PC-3 (cell line): ENCODE measurements at places on chromosomes 3 and 15. TPM values are rescaled to one million over a fixed set of nuclear protein-coding genes. Genes with fewer than 3 reads are reported as not detected.

DNA sequence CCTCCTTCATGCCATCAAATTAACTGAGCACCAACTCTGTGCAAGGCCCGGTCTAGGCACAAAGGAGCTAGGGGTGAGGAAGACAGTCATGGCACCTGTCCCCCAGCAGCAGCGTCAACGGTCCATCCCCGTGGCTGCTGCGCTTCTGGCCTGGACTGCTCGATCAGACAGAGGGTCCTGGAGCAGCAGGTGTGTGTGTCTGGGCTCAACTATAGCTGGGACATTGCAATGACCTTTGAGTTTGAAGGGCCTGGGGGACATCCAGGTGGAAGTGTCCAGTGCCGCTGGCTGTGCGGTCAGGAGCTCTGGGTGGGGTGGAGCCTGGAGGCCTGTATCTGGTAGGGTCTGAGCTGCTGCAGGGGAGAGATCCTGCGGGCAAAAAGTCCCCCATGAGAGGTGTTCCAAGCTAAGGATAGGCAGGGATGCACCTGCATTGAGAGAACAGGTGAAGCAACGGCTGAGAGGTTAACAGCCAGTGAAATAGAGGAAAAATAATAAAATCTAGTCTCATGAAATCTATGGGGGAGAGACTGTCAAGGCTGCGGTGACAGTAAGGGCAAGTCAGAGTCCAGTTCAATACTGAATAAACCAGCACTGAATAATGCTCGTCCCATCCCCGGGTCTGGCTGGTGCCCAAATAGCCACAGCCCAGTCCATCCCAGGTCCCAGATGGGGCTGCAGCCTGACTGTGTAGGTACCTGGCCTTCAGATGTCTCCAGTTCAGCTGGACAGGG is 25.4 kb upstream of the SLC41A3 start:
- H3K36me3 ChIP-seq = no peaks in the 10 kb centered on the region
- H3K4me1 ChIP-seq = no peaks in the 10 kb centered on the region
- H3K27ac ChIP-seq = no peak overlapping the region
- DNase-seq = no peak

GRCh38 chr15:63172851-63173451 is 15.7 kb upstream of the RPS27L start:
- no peak overlapping the region for H3K4me3 ChIP-seq
- H3K27ac ChIP-seq = no peak overlapping the region
- no peaks in the 10 kb centered on the region for H3K27me3 ChIP-seq
- no peaks in the 10 kb centered on the region for H3K36me3 ChIP-seq
- H3K4me1 ChIP-seq = peaks cover 12% of the 10 kb centered on the region
- no peak for DNase-seq

DNA sequence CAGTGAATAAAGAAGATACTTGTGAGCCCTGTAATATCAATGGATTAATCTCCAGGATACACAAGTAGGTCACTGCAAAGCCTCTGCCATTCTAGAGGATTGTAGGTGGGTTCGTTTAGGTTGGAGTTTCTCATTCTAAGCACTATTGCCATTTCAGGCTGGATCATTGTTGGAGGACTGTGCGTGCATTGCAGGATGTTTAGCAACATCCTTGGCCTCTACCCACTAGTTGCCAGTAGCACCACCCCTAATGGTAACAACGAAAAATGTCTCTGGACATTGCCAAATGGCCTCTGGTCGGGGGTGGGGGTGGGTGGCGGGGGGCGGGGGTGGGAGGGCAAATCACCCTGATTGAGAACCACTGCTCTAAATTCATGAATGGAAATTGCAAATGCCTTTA is 4.9 kb upstream of the IFT57 start:
- H3K4me3 ChIP-seq = no peak overlapping the region
- H3K4me1 ChIP-seq = peaks cover 11% of the 10 kb centered on the region; the same call in 1 of the 2 replicates
- H3K27ac ChIP-seq = no peak overlapping the region
- no peaks in the 10 kb centered on the region for H3K27me3 ChIP-seq
- no peaks in the 10 kb centered on the region for H3K36me3 ChIP-seq

Gene CCR8
- not detected in 2 replicates for total RNA-seq

Gene MYO5C
- total RNA-seq = 16.7 and 17.7 TPM in 2 replicates

Gene ROBO2
- not detected in 2 replicates for total RNA-seq
